Choroid plexus epithelial cell (primary cell): ENCODE measurements at places on chromosomes 2 and 18.
A peak's percentile ranks its signal among the peaks of the same experiment; 100 is the strongest.

GRCh38 chr2:158740127-158740526 is 55.0 kb upstream of the DAPL1 start:
- no peak for DNase-seq

- no peak for DNase-seq
Measured at GRCh38 chr2:197183355-197183754, 127.2 kb downstream of the ANKRD44 start.

DNA sequence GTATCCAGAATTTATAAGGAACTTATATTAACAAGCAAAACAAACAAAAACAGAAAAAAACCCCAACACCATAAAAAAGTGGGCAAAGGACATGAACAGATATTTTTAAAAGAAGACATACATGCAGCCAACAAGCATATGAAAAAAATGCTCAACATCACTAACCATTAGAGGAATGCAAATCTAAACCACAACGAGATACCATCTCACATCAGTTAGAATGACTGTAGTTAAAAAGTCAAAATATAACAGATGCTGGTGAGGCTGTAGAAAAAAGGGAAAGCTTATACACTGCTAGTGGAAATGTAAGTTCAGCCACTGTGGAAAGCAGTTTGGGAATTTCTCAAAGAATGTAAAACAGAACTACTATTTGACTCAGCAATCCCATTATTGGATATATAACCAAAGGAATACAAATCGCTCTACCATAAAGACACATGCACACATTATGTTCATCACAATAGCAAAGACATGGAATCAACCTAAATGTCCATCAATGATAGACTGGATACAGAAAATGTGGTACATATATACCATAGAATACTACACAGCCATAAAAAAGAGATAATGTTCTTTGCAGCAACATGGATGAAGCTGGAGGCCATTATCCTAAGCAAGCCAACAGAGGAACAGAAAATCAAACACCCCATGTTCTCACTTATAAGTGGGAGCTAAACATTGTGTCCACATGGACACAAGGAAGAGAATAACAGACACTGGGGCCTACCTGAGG is 25.3 kb downstream of the PREPL start:
- DNase-seq = peak; percentile 36

DNA sequence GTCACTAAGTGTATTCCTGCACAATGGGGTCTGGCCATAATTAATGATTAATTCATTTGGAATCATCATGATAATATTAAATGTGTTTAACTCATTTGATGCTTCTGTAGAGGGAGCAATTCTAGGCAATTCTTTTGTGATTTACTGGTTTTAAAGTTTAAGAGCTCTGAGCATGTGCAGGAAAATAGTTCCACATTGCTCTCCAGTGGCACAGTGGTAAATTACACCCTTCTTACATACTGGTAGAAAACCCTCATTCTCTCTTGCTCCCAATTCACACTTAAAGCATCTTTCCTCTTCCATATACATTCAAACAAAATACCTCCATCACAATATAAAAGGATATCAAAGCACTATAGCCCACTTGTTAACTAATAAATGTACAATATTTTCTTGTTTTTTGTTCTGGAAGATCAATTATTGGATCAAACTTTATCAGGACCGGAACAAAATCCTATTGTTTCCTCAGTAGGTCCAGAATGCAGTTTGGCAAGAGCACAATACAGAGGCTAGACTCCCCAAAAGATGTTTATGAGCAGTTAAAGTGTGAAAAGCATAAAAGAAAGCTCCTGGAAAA is 844.3 kb downstream of the MBD2 start:
- DNase-seq = peak; percentile 66

GRCh38 chr2:2086914-2087313 is 244.2 kb downstream of the MYT1L start:
- DNase-seq = no peak

DNA sequence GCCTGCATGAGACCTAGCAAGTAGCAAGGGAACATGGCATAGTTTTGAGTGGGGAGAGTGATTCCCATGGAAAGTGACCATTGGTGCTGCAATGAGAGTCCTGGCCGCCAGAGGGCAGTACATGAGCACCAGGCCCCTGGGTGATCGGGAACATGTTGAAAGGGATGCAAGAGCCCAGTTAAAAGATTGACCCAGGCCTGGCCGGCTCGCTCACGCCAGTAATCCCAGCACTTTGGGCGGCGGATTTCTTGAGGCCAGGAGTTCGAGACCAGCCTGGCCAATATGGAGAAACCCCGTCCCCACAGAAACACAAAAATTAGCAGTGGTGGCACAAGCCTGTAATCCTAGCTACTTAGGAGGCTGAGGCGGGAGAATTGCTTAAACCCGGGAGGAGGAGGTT is 22.2 kb downstream of the FAP start:
- DNase-seq = peak; percentile 79

GRCh38 chr2:101675512-101675911 is 22.0 kb upstream of the MAP4K4 start:
- no peak for DNase-seq

DNA sequence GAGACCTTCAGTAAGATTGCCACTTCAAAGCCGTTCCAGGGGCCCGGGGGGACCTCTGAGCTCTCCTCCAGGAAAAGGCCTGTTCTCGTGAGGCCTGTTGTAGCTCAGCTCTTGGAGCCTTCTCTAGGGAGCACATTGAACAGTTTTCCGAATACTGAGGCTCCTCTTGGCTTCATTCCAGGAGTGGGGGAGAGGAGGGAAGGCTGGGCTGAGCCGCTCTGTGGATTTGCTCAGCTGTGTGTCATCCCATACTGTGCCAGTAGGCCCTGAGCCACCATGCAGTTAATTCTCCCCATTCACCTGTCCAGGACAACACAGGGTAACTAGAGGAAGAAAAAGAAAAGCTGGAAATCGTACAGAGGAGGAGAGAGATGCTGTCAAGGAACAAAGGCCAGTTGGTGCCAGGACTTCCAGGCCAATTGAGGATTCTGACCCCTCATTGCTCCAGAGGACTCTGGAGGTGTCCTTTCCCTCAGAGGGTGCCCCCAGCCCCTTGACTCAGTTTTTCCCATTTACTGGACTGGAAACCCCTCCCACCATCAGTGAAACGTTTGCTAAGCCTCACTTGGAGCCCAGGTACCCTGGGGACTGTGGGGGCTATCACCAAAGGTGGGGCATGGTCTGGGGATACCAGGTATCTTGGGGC is 41.4 kb downstream of the HS1BP3 start:
- peak; percentile 72 for DNase-seq

- DNase-seq = no peak
Measured at GRCh38 chr2:207802650-207803049, 32.9 kb upstream of the FZD5 start.

DNA sequence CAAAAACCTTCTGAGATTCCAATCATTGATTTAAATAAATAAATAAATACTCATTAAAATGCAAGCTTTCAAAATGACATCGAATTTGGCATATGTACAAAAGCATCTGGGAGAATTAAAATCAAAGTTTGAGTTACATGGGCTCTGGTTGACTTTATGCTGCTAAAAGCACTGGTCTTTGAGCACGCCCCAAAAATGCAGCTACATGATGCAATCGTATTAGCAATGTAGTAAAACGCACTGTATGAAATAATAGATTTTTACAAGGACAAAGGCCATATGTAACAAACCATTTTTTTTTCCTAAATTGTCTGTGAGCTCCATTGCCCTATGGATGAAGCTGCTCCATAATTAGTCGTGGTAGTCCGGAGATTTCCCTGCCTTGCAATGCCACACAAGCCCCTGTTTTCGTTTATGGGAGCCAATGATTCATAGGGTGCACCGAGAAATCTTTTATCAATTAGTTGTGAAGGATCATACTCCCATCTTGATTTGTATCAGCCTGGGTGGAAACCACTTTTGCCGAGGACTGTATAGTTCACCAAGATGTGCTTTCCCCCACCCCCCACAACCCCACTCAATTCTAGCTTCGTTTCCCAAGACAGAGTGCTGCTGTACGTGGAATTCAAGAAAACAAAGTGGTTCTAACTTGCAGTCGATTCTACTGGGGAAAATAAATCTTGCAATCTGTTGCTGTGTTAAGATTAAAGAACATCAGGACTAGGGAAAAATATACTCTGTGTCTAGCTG is 268.4 kb downstream of the IRS1 start:
- DNase-seq = no peak

GRCh38 chr18:26003817-26004216 is 86.6 kb downstream of the SS18 start:
- no peak for DNase-seq

- peak; percentile 51 for DNase-seq
Measured at GRCh38 chr2:47520825-47521665, 118.1 kb downstream of the MSH2 start.

DNA sequence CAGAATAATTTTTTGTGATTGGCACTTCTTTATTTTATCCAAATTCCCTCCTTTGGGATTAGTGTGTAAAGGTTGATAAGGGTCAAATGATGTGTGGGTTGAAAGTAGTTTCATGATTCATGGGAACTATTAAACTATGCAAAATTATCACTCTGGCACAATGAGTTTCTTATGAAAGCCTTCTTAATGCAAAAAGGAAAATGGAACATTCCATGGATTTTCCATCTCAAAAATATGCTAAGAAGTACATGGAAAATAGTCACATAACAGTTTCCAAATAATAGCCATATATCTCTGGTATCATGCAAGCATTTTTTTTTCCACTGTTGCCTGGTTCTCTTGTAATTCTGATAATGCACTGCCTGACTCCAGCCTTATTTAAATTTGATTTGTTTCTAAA is 639.7 kb downstream of the NR4A2 start:
- DNase-seq = no peak

DNA sequence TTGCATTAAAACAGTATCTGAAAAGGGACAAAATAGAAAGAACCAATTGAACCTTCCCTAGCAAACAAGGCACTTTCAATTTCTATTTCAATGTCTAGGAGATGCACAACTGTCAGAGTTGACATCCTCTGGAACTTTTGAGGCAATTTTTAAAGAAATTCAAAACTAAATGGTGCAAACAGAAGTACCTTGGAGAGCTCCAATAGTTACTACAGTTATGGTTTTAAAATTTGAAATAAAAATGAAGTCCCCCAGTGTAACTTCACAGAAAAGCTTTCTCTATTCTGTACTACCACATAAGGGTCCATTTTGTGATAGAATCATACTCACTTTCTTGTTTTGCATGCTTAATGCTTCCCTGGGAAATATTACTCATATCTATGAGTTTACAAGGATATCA is 162.1 kb downstream of the KCNH7 start:
- no peak for DNase-seq
